ENCODE measurements at places on chromosomes 1 and 21.

DNA sequence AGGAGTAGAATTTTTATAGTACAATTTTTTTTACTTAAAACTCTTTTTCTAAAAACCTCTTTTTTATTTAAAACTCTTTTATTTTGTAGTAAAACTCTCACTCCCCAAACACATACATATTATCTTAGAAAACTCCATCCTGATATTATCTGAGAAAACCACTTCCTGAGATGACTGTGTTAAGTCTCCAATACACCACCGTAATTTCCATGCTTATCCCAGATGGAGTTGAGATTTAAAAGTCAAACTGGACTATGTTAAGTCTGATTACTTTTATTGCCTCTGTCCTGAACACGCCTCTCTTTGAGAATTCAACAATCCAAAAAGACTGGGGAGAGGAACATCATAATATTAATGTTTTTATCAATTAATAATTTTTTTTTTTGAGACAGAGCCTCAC is 3.7 kb downstream of the SEC16B start:
- no peak for DNase-seq

GRCh38 chr1:171220581-171221054 is 27.7 kb upstream of the FMO1 start:
- DNase-seq: no peak

DNA sequence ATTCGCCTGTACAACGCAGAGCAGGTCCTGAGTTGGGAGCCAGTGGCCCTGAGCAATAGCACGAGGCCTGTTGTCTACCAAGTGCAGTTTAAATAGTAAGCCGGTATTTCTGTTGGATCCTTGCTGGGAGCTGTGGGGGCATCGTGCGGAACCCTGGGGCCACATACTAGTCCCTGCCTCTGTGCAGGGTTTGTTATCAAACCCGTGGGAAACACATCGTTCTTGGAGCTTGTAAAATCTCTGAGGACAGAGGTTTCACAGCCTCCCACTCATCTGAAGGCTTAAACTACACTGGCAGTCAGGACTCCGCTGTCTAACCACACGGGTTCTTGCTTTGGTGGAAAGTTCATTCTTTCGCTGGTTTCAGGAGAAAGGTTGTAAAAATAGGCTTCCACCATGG is 11.7 kb downstream of the IFNGR2 start:
- no peak for DNase-seq

- DNase-seq: no peak
Observed at GRCh38 chr1:3471356-3472087, 17.1 kb downstream of the ARHGEF16 start.

DNA sequence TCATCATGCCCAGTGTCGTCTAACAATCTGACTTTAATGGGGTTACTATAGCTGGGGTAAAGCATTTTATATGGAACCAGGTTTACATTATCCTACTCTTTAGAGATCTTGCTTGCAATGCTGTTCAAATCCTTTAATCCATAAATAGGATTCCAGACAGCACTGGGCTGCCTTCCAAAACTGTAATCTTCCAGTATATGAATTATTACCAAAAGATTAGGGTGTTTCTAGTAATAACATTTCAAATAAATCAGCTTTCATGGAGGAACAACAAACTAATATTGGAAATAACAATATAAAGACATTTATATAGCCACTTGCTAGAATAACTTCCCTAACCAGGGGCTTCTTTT is 88.6 kb upstream of the PLXNA2 start:
- DNase-seq: no peak

DNA sequence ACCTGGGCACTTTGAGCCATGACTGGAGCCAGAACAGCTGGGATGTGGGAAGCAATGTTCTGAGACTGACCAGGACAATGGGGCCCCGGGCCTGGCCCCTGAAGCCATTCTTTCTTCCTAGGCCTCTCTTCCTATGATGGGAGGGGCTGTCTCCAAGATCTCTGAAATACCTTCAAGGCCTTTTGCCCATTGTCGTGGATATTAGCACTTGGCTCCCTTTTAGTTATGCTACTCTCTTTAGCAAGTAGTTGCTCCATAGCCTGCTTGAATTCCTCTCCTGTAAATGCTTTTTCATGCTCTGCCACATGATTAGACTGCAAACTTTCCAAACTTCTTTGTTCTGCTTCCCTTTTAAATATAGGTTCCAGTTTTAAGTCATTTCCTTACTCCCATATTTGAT is 262.9 kb upstream of the CACYBP start:
- no peak for DNase-seq

DNA sequence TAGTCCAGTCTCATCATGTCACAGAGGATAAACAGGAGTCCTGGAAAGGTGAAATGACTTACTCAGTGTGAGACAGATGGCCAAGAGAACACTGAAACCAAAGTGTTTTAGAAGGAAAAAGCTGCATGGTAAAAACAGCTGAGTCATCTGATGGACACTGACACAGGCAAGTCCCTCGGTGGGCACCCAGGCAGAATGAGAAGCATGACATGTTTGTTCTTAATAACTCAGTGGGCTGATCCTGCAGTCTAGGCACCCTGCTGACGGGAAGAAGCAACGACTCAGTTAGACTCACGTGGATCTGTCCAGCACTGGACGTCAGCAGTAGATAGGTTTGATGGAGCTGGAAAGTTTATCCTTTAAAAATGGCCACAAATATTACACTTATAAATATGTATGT is 116.9 kb downstream of the RGS7 start:
- DNase-seq: peak; percentile 31

GRCh38 chr1:205578780-205579571 is 52.8 kb downstream of the ELK4 start:
- DNase-seq: no peak

DNA sequence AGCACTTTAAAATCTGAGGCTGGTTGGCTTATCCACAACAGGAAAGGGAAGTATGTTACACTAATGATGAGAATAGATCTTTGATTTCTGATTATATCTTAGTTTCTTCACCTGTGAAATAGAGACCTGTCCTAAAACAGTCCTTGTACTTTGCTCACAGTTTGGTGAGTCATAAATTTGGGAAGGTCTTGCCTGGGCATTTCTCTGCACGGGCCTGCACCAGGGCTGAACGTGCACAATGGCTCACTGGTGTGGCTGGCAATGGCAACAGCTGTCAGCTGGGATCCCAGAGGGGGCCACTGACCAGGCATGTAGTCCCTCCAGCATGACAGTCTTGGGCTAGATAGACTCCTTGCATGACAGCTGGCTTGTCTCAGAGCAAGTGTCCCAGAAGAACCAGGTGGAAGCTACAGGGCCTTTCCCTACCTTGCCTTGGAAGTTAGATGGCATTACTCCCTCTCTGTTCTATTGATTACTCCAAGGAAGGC is 367.4 kb downstream of the DISC1 start:
- DNase-seq: no peak

- DNase-seq: no peak
Observed at GRCh38 chr1:172895050-172895460, 155.7 kb downstream of the TNFSF18 start.

Data from cerebellum (tissue), 4 donors.